ENCODE measurements at places on chromosomes 6 and 20. TPM values are rescaled to one million over a fixed set of nuclear protein-coding genes. Genes with fewer than 3 reads are reported as not detected.

The SLC17A4 gene
- total RNA-seq: not detected

The YWHAB gene
- 183 TPM for total RNA-seq

The BANF2 gene
- total RNA-seq: not detected

The ZNF337 gene
- total RNA-seq: 16.7 TPM

The EYA4 gene
- total RNA-seq: 8.1 TPM

The FLOT1 gene
- total RNA-seq: 136 TPM

The VGLL2 gene
- 0.77 TPM for total RNA-seq

The SLC35F1 gene
- 0.23 TPM for total RNA-seq

The UST gene
- 23.2 TPM for total RNA-seq

The SLC17A2 gene
- total RNA-seq: not detected

The C20orf141 gene
- total RNA-seq: not detected

The PSMB8 gene
- total RNA-seq: 5.2 TPM

The HSPA1L gene
- 0.82 TPM for total RNA-seq

The C20orf96 gene
- total RNA-seq: 27.5 TPM

The PTGIS gene
- total RNA-seq: 12.2 TPM

The SMLR1 gene
- total RNA-seq: not detected

The ME1 gene
- 13.4 TPM for total RNA-seq

Data from endothelial cell (in vitro differentiated cells).